ENCODE measurements at places on chromosomes 13 and 19.

DNA sequence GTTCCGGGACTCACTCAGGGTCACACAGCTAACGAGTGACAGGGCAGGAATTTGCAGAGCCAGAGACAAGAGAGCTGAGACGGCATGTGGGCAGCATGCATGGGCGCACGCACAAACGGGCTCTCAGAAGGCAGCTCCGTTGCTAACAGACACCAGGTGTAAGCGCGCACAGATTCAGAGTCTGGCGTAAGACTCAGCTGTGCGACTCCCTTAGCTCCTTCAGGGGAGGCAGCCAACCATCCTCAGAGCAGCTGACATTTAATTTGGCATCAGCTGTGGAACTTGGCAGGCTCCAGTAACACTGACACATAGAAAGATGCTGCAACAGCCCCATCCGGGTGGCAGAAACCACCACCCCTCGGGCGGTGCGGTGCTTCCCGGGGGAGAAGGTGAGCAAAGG lies 7.5 kb upstream of the TM6SF2 start:
- DNase-seq = no peak

DNA sequence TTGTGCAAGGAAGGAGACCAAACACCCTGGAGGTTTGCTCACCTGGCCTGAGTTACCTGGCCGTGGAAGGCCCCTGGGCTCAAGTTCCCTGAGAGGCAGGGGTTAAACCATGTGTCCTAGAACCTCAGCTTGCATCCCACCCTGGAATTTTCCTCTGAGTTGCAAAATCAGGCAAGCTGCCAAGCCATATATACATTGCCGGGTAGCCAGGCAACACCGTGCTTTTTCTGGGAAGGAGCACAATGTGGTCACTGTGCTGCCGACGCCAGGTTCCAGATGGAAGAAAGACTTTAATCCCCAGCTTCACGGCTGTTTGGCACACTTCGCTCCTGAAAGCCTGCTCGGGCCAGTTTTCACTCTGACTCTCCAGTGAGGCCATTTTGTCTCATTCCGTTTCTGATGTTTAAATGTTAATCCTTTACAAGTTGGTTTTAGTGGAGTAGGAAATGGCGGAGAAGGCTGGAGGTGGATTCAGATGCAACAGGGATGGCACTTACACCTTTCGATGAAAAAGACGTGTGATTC lies 60.1 kb upstream of the PEG3 start:
- DNase-seq = no peak

DNA sequence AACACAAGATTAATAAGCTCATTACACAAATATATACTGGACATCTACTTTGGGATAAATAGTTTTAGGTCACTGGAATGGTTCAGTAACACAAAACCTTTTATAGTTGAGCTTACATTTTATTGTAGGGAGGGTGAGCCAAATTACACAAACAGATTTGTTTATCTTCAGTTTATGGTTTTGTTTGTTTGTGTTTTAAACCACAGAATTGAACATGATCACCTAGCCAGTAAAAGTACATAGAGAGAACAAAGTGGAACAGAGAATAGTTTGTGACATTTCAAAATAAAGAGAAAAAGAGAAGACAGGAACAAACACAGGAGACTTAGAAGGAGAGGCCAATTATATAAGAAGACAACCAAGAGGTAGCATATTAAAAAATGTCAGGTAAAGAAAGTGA lies 1930.2 kb upstream of the PCDH20 start:
- no peak for DNase-seq

- DNase-seq = no peak
Measured at GRCh38 chr13:45748941-45749759, 47.0 kb downstream of the CBY2 start.

DNA sequence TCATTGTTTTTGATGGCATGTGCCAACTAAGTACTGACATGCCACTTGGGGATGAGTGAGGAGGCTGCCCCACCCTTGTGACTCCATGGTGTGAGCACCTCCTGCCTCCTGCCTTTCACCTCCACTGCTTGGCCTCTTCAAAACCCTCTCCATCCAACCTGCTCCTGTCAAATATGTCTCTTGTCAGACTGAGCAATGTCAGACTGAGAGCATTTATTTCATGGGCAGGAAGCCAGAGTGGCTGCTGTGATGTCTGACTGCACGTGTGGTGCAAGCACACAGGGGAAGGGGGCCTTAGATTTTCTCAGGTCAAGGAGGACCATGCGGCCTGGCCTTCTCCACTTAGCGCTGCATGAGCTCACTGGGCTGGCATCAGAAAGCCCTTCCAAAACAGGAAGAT lies 68.3 kb downstream of the STARD13 start:
- no peak for DNase-seq

- no peak for DNase-seq
Measured at GRCh38 chr13:100517135-100517534, 71.5 kb downstream of the GGACT start.

- DNase-seq = no peak
Measured at GRCh38 chr13:94854688-94855087, 142.3 kb upstream of the SOX21 start.
